H7 (cell line): ENCODE measurements at places on chromosomes 4 and X. TPM values are rescaled to one million over a fixed set of nuclear protein-coding genes. Genes with fewer than 3 reads are reported as not detected.

OCIAD1 gene
- total RNA-seq = 98.2 and 142 TPM in 2 replicates

TLR10 gene
- total RNA-seq = not detected in 2 replicates

DNA sequence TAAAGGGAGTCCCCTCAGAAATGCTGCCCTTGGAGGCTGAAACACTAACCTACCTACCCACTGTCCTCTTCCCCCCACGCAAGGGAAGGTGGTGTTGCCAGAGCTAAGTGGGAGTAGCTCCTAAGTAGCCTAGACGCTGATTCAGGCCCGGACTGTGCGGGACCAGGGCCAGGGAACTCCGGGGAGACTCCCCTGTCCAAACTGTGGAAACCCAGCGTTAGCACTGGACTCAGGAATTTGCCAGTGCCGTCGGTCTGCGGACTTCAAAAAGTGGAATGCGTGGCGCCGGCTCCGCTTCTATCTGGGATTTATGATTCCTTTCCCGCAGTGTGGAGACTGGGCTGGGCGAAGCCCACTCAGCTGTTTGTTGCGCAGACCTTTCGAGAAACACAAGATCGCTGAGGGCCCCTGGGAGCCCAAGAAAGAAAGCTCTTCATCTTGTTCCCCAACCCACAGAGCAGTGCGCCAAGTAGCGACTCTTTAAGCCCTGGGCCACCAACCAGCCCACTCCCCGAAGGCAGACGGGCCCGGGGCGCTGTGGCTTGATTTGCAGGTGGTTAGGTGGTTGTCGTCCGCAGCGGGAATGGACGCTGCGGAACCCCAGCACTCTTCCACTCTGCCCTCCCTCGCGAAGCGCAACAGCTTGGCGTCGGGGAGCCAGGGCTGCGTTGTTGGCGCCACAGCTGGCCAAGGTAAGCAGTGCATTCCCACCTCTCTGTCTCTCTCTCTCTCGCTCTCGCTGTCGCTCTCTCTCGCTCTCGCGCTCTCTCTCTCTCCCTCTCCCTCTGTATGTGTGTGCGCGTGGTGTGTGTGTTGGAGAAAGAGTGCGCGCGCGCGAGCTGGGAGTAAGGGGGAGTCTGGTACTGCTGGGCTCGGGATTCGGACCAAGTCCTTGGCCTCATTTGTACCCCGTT lies 2.0 kb downstream of the TMEM255A start:
- DNase-seq = peak; percentile 51

DNA sequence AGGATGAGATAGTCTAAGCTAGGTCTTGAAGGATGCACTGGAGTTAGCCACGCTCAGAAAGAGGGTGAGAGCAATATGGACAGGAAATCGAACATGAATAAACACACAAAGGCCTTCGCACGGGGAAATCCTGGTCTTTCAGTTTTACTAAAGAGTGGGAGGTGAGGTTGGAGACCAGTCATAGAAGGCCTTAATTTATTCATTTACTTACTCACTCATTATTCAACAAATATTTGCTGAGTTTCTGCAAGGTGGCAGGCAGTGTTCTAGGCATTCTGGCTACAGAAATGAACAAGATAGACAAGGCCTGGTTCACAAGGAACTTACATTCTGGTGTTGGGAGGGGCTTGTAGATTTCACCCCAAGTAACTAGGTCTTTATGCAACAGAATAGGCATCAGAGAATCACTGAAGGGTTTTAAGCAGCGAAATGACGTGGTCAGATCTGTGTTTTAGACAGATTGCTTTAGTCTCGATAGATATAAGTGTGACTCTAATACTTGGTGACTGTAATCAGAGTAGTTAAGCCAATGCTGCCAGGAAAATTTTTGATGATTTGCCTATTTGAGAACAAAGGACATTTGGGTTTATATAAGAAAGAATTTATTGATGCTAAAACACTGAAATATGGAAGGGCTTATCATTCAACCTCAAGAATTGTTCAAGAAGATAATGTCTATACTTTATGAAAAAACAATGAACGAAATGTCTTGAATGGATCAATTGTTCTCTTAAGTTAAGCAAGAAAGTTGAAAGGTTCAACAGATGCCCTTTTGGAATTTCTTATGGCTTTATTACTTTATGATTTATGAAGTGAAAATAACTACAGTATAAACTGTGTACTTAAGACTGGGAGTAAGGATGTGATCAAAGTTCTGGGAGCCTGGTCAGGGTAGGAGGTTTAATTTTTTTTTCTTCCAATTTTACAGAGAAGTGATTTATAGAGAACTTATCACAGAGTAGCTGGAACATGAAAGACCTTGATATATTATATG lies 184.4 kb upstream of the CASK start:
- DNase-seq = no peak

- DNase-seq = peak; percentile 27
Measured at GRCh38 chrX:100424012-100424411, 13.9 kb upstream of the PCDH19 start.

GRCh38 chrX:153441981-153442380 lies 3.9 kb downstream of the TREX2 start:
- no peak for DNase-seq

DNA sequence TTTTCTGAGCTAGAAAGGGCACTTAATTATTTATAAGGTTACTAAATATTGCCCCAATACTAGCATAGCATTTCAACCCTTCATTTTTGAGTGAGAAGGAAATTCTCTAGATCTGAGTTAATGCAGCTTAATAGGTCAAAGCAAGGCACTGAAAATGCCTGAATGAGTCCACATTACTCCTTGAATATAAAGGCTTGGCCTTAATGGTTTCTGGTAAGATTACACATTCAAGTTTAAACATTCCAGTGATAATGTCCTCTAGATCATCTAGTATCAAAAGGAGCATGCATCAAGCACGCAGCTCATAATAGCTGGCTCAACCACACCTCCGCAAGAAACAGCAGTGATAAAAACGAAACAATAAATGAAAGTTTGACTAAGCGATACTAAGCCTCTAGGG lies 87.5 kb downstream of the SPANXN3 start:
- DNase-seq = no peak

SHROOM3 gene
- 52.8 and 55.8 TPM in 2 replicates for total RNA-seq

GRCh38 chrX:84248226-84248625 lies 60.2 kb upstream of the RPS6KA6 start:
- DNase-seq = no peak

GUCY1A1 gene
- total RNA-seq = 0.10 TPM in 1 of 2 replicates, not detected in the other

GRCh38 chr4:26779224-26779623 lies 81.4 kb upstream of the STIM2 start:
- no peak for DNase-seq

DNA sequence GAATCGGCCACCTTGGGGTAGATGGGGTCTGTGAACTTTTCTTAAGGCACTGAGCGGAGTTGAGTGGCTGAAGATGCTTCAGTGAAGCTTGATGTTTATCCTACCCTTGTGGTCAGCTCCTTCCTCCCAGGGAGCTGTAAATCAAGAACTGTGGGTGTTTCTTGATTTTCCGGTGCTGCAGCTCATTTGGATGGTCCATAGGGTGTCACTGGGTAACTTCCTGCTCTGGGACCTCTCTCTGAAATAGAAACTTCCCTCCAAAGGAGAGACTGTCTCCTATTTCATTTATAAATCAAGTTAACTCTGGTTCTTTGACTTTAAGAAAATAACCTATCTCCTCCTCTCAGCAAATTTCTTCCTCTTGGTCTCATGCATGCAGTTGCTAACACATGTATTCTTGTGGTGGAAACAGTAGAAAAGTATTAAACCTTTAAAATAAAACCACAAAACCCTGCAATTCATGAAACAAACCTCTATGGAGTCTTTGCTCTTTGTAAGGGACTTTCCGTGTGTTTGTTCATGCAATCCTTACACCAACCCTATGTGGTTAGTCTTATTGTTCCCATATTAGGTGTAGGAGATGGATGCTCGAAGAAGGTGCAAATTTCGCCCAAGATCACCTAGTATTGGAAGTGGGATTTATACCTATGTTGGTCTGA lies 110.3 kb downstream of the SHROOM3 start:
- no peak for DNase-seq

DNA sequence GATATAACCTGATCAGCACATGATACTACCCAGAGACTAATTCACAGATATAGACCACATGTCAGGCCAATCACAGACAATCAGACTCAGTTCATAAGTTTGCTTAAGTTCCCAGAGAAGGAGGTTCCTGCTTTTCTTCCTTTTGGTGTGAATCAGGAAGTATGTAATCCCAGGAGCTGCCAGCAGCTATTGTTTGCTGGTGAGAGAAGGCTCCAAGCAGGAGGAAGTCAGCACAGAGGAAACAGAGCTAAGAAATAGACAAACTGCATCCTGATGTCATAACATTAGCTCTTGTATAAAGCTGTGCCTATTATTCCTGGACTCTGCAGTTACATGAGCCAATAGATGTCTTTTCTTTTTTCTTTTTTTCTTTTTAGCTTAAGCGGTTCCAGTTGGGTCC lies 50.9 kb downstream of the UCHL1 start:
- no peak for DNase-seq

GRCh38 chr4:172042714-172043114 lies 229.5 kb downstream of the GALNTL6 start:
- no peak for DNase-seq

PCDH10 gene
- 32.2 and 41.2 TPM in 2 replicates for total RNA-seq

GRCh38 chrX:126165721-126166461 lies at the start of gene DCAF12L2:
Gene DCAF12L2 (minus strand): TSS chrX:126166289. CDS start chrX:126165924, 365 bp downstream.
- DNase-seq = peak; percentile 60

DNA sequence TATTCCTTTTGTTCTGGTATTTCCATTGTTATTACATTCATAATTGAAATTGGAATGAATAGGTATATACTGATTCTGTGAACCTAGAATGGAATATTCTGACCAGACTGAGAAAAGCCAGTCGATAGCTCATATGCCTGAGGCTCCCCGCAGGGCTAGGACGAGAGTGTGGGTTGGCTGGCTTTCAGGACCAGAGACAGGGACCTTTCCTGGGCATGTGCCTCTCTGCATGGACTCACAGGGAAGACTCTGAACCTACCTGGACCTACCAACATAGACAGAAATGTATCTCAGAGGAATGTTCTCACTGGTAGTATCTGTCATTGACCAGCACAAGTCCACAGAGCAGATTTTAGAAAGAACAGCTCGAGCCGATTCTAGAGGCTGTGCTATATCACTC lies 214.6 kb downstream of the FRMPD4 start:
- DNase-seq = peak; percentile 1

DNA sequence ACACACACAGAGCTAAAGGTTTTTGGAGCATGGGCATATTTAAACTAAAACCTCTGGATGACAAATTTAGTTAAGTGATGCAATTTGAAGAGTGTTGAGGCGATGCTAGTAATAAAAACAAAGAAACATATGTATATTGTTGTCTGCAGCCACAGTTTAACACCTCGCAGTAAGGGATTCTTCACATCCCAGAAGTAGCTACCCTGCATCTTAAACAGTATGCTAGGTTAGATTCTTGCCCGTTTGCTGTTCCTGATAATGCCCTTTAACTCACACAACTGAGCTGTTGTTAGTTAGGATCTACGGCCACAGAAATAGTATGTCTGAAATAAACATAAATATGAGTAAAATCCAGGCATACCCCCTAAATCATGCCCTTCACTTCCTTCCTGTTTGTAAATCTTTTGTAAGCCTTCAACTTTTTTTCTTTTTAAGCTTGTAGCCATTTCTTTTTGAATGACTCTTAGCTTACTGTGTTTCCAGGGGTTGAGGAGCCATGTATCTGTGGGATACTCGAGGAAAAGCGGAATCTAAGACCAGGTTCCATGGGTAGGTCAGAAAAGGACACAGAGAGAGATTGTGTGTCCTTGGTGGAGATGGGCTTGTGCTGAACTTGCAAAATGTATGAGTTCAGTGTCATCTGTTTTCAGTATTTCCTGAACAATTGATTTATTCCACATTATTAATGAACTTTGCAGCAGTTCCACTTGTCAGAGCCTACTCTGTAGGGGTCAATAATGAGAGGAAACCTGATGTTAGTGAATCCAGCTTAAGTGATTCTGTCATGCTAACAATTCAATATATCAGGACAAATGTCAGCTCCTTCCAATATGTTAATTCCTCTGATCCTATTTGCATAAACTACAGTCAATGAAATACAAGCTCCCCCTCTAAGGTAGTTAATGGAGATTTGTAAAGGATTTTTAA lies 349.6 kb downstream of the GPAT3 start:
- no peak for DNase-seq

EXOC1L gene
- not detected in 2 replicates for total RNA-seq

NXF2 gene
- total RNA-seq = 0.11 TPM in 1 of 2 replicates, not detected in the other

GRCh38 chr4:38815885-38816782 lies 11.5 kb upstream of the TLR1 start:
- DNase-seq = no peak

- no peak for DNase-seq
Measured at GRCh38 chr4:118850488-118851173, 14.7 kb upstream of the SEC24D start.

- DNase-seq = no peak
Measured at GRCh38 chr4:100062921-100063320, 112.8 kb upstream of the H2AZ1 start.

GRCh38 chr4:55838356-55838755 lies 15.1 kb upstream of the EXOC1 start:
- no peak for DNase-seq

IL3RA gene
- 0.07 TPM in 1 of 2 replicates, not detected in the other for total RNA-seq

GRCh38 chrX:9532349-9532748 lies 67.5 kb downstream of the TBL1X start:
- no peak for DNase-seq

- no peak for DNase-seq
Measured at GRCh38 chr4:103845075-103845474, 125.3 kb upstream of the TACR3 start.

HTR2C gene
- total RNA-seq = 3.2 and 4.5 TPM in 2 replicates

DNA sequence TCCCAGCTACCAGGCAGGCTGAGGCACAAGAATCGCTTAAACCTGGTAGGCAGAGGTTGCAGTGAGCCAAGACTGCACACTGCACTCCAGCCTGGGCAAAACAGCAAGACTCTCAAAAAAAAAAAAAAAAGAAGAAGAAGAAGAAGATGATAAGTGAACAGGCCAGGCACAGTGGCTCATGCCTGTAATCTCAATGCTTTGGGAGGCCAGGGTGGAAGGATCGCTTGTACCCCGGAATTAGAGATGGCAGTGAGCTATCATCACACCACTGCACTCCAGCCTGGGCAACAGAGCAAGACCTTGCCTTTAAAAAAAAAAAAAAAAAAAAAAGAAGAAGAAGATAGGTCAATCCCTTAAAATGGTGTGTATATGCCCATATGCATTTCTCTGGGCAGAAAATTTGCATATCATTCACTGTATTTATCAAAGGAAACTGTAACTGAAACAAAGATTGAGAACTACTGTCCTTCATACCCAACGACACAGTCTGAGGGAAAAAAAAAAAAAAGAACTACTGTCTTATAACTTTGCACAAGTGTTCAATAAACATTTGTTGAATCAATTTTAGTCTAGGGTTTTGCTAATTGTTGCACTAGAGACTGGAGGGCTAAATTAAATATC lies 2.3 kb downstream of the RFC1 start:
- DNase-seq = no peak

NOX1 gene
- not detected in 2 replicates for total RNA-seq
